CD14-positive monocyte (primary cell): ENCODE measurements at places on chromosomes 5 and 9. TPM values are rescaled to one million over a fixed set of nuclear protein-coding genes. Genes with fewer than 3 reads are reported as not detected.
A peak's percentile ranks its signal among the peaks of the same experiment; 100 is the strongest.

INSL6 gene
- not detected for polyA plus RNA-seq

C5orf47 gene
- not detected for polyA plus RNA-seq

TBC1D13 gene
- 13.8 TPM for polyA plus RNA-seq

SGTB gene
- polyA plus RNA-seq: 3.5 and 7.6 TPM in 2 replicates

DNA sequence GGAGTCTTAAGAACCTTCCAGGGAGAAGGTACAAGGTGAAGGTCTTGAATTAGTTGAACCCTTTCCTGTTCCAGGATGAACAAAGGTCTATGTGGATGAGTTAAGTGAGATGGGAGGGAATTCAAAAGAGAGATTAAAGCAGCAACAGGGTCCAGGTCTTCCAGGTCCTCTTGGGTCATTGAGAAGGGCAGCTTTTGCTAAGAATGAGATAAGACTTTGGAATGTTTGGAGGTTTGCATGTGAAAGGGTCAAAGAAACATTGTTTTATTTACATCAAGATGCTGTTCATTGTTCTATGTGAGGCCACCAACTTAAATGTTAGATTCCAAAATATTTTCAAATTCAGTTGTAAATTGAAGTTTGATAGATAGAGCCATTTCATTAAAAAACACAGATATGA is 463.9 kb downstream of the ANXA1 start:
- no peaks in the 10 kb centered on the region for H3K4me1 ChIP-seq
- no peaks in the 10 kb centered on the region for H3K36me3 ChIP-seq
- no peak overlapping the region for H3K27ac ChIP-seq
- H3K4me3 ChIP-seq: no peak overlapping the region
- H3K27me3 ChIP-seq: no peaks in the 10 kb centered on the region

GRCh38 chr5:67607958-67608357 is 411.4 kb upstream of the CD180 start:
- no peaks in the 10 kb centered on the region for H3K4me1 ChIP-seq
- H3K36me3 ChIP-seq: no peaks in the 10 kb centered on the region
- H3K4me3 ChIP-seq: no peak overlapping the region
- H3K27me3 ChIP-seq: no peaks in the 10 kb centered on the region
- no peak for DNase-seq

DNA sequence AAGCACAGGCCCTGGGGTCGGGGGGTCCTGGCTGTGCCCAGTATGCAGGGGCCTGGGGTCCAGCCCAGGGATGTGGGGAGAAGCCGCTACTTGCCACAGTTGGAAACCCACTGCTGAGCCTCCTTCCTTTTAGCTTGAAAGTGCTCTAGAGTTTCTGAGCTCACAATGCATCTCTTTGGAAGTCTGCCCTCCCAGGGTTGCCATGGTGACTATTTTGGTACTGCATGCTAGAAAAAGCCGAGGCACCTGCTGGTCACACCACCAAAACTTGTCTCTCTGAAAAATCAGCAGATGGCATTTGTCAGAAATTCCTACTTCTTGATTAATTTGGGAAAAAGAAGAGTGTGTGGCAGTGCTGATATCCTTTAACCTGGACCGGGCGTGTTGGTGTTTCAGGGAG is 151.8 kb downstream of the SEC61B start:
- no peak overlapping the region for H3K27ac ChIP-seq
- H3K4me3 ChIP-seq: no peak overlapping the region
- no peak for DNase-seq
- peaks cover 1% of the 10 kb centered on the region for H3K4me1 ChIP-seq

GRCh38 chr9:135498381-135499126 is 1.9 kb upstream of the MRPS2 start:
- no peak overlapping the region for H3K27ac ChIP-seq
- no peak overlapping the region for H3K4me3 ChIP-seq
- no peak for DNase-seq
- peaks cover 19% of the 10 kb centered on the region for H3K36me3 ChIP-seq
- peaks cover 30% of the 10 kb centered on the region for H3K4me1 ChIP-seq

GRCh38 chr9:20511686-20512085 is 110.6 kb downstream of the MLLT3 start:
- no peak overlapping the region for H3K4me3 ChIP-seq
- H3K27ac ChIP-seq: no peak overlapping the region
- no peak for DNase-seq
- H3K4me1 ChIP-seq: peaks cover 15% of the 10 kb centered on the region

DNA sequence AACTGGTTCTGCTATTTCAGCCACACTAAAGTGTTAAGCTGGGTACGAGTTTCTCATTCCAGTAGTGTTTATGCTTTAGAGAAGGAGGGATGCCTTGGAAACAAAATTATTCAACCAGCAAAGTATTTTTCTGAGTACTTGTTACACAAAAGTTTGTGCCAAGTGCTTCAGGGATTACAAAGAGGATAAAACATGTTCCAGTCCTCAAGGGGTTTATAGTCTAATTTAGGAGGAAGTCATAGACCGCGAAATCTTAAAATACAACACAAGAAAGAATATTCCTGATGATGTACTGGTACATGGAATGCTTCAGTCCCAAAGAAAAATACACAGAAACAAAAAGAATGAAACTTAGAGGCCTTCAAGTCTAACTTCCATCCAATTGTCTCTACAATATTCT is 85.4 kb upstream of the NR4A3 start:
- no peak for DNase-seq
- no peak overlapping the region for H3K4me3 ChIP-seq
- H3K27ac ChIP-seq: no peak overlapping the region
- no peaks in the 10 kb centered on the region for H3K27me3 ChIP-seq

DNA sequence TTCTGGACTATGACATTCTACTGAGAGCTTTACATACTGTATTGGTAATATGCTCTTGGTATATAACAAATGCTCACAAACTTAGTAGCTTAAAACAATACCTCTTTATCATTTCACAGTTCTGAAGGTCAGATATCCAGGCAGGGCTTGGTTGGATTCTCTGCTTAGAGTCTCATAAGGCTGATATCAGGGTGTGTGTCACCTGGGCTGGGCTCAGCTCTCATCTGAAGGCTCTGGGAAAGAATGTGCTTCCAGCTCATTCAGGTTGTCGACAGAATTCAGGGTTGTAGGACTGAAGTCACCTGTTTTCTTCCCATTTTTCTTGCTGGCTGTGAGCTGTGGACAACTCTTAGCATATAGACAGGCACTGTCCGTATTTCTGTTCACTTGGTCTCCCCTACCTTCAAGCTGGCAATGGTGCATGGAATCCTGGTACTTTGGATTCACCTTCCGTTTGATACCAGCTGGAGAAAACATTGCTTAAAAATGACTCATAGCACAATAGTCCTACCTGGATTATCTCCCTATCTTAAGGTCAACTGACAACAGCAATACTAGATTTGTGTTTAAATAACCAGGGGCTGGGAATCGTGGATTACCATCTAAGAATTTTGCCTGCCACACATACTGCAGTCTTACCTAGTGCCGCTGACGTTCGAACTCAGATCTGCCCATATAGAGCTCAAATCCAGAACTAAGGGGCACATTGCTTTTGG is 69.2 kb downstream of the RCL1 start:
- no peak for DNase-seq
- no peaks in the 10 kb centered on the region for H3K4me1 ChIP-seq
- H3K4me3 ChIP-seq: no peak overlapping the region
- peaks cover 16% of the 10 kb centered on the region for H3K36me3 ChIP-seq

DNA sequence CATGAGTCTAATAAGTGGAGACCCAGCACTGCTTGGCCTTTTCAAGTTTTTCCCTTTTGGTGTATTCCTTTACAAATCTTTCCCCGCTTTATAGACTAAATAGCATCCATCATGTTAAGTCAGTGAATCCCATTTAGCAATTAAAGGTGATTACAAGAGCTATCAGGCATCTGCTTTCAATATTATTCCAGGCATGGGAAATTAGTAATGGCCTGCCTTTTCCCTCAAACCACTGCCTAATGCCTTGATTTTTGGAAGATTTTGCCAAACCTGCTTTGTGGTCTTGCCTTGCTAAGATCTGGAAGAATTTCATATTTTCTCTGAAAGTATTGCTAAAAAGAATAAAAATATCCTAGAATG is 102.8 kb upstream of the GNA14 start:
- H3K27me3 ChIP-seq: no peaks in the 10 kb centered on the region
- H3K27ac ChIP-seq: peak overlapping the region; percentile 42
- peaks cover 60% of the 10 kb centered on the region for H3K36me3 ChIP-seq
- DNase-seq: no peak
- no peaks in the 10 kb centered on the region for H3K4me1 ChIP-seq

GRCh38 chr9:129183495-129184218 is 5.6 kb upstream of the IER5L start:
- H3K27ac ChIP-seq: no peak overlapping the region
- no peak for DNase-seq
- no peaks in the 10 kb centered on the region for H3K36me3 ChIP-seq
- H3K27me3 ChIP-seq: no peaks in the 10 kb centered on the region
- H3K4me1 ChIP-seq: peaks cover 4% of the 10 kb centered on the region

- no peak for DNase-seq
- H3K4me3 ChIP-seq: no peak overlapping the region
- no peaks in the 10 kb centered on the region for H3K36me3 ChIP-seq
- H3K27ac ChIP-seq: no peak overlapping the region
These were observed 281.4 kb downstream of the TUSC1 start for GRCh38 chr9:25396828-25397227.

DNA sequence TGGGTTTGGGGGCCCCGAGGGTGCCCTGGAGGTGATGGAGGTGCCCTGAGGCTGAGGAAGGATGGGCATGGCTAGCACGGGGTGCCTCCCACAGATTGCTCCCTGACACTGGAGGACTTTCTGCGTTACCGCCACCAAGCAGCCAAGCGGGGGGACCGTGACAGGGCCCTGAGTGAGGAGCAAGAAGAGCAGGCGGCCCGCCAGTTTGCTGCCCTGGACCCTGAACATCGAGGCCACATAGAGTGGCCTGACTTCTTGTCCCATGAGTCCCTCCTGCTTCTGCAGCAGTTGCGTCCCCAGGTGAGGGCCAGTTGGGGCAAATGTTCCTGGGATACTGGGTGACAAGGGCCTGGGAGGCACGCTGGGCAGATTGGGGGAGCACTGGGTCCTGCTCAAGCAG is 13.1 kb upstream of the DNAJB5 start:
- H3K4me1 ChIP-seq: peaks cover 15% of the 10 kb centered on the region
- no peak for DNase-seq
- no peak overlapping the region for H3K4me3 ChIP-seq
- H3K27me3 ChIP-seq: no peaks in the 10 kb centered on the region

DNA sequence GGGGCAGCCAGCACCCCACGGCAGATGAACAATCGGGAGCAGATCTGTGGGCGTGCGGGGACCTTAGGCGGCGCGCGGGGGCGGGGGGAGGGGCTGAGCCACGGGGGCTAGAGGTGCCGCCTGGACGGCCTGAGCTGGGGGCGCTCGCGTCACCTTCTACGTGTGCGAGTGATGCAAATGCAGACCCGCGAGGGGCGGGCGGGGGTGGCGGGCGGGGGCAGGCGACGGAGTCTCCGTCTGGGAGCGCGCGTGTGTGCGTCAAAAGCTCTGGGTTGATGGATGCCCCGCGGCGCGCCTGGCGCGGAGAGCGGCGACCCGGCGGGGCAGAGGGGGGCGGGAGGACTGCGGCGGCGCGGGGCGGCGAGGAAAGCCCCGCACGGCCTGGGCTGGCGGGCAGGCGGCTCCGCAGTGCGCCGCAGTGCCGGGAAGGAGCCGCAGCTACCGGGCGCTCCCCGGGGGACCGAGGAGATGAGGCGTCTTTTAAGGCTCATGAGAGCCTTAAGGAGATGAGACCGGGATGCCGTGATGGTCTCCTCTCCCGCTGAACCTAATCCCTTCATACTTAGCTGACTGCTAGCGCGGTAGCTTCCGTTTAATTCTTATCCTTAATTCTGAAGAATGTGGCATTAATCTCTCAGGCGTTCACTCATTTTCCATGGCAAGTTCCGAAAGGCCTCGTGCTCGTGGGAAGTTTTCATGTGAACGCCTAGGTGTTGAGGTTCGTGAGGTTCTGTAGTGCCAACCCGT is 1.5 kb downstream of the SV2C start:
- no peak overlapping the region for H3K4me3 ChIP-seq
- peaks cover 74% of the 10 kb centered on the region for H3K27me3 ChIP-seq
- no peak for DNase-seq
- no peaks in the 10 kb centered on the region for H3K36me3 ChIP-seq
- peaks cover 3% of the 10 kb centered on the region for H3K4me1 ChIP-seq

- H3K36me3 ChIP-seq: no peaks in the 10 kb centered on the region
- no peaks in the 10 kb centered on the region for H3K4me1 ChIP-seq
- no peak overlapping the region for H3K4me3 ChIP-seq
- H3K27ac ChIP-seq: no peak overlapping the region
- no peaks in the 10 kb centered on the region for H3K27me3 ChIP-seq
These were observed 14.0 kb upstream of the NTNG2 start for GRCh38 chr9:132147839-132148238.
